CD4-positive, alpha-beta T cell treated with Interleukin-17A for 4 hours (primary cell): ENCODE measurements at places on chromosomes 3 and 15.

DNA sequence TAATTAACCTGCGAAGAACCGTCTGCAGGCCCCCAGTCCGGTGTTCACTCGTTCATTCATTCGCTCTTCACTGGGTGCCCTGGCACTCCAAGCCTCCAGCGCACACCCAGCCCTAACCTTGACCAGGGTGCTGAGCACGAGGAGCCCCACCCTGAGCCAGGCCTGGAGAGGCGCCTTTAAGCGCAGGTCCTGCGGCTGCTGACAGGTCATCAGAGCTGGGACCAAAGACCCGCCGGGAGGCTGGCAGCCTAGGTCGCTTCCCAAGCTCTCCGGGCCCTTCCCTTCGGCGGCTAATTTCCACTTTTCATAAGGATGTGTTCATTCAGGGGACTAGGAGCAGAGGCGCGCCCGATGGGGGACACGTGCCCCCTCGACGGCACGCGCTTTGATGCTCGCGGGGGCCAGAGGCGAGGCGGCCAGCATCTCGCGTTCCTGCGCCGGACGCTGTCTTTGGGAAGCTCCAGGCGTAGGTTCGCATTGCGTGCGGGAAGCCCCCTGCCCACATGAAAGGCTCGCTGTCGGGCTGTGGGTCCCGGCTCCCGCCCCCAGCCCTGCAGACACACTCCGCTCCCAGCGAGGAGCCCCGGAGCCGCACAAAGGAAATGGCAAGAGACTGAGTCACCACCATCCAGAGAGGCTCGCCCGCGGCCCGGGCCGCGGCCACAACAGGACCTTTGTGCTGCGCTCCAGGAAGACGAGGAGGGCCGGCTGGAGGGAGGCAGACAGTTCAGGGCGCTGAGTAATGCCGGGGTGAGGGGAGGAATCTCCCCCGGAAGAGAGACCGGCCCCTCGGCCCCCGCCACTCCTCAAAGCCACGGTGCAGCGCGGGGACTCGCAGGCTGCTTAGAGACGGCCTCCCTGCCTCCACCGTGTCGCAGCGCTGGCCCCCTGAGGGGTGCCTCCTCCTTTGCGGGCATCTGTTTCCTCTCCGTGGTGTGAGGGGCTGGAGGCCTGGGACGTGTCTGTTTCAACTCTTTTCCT lies 266.4 kb upstream of the HES1 start:
- DNase-seq, result no peak

GRCh38 chr15:98668566-98669308 lies 20.4 kb downstream of the IGF1R start:
- peak; percentile 65 for DNase-seq

DNA sequence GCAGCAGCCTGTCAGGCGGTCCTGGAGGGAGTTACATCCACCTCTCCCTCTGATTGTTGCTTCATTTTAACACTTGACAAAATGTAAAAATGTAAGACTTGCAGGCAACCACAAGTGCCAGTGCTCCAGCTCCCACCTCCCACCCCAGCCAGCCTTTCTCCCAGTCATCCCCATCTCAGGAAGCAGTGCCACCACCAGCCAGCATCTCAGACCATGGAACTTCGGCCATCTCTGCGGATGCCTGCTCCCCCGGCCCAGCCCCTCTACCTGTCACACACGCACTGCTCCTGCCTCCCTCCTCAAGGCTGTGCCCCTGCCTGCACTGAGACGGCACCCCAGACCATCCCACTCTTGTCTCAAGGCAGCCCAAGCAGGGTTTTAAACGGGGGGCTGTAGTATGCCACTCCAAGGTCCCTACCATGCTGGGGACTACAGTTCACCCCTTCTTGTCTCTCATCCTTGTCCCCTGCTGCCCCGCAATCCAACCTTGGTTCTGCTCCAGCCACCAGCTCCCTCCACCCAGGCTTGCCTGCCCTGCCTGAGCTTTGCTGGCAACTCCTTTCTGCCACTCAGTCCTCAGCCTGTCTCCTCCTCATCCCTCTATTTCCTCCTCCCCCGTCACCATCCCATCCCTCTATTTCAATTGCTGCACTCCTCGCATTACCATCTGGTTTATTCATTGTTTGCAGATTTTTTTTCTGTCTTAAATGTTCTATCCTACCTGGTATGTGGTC lies 85.8 kb downstream of the SNRK start:
- DNase-seq, result no peak

DNA sequence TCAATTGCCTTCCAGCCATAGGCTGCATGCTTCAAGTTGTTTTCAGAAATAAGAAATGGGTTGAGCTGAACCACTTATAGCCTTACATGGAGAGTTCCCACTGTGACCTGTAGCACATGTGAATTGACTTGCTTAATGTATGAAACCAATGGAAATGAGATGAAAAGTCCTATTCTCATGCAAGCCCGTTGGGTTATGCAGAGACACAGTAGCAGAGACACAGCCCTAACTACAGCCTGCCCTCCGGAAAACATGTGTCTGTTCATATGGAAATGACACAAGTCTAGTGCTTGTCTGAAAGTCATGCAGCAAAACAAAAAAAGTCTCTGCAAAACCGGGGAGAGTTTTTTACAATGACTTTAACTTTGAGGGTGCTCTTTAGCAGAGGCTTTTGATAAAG lies 14.5 kb downstream of the HIGD2B start:
- DNase-seq, result no peak

DNA sequence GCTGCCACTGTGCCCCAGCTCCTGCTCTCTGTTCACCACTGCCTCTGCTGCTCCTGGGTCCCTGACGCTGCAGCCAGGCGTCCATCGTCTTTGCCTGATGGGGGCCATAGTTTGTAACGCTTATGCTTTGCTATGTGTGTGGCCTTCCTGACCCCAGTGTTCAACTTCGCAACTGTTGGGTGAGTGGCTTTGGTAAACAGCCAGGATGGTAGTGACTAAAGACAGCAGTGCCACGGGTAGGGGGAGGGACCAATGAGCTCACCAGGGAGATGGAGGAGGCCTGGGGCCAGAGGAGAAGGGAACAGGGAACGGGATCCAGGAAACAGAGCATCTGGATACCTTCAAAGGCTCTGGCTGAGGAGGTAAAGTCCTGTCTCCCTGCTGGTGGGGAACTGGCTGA lies 75.9 kb upstream of the ALDH1L1 start:
- no peak for DNase-seq

DNA sequence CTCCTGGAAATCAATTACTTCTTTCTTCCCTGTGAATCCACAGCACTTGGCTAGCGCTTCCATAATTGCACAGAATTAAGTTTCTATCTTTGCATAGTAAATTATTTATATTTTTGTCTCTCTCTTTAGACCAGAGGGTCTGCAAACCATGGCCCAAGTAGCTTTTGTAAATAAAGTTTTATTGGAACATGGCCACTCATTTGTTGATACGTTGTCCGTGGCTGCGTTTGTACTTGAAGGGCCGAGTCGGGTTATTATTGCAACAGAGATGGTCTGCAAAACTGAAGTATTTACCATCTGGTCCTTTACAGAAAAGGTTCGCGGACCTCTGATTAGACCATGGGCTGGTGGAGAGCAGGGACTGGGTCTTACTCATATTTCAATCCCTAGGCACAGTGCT lies 102.5 kb downstream of the RPLP1 start:
- no peak for DNase-seq

GRCh38 chr15:58420579-58421043 lies 11.2 kb upstream of the LIPC start:
- DNase-seq, result no peak

DNA sequence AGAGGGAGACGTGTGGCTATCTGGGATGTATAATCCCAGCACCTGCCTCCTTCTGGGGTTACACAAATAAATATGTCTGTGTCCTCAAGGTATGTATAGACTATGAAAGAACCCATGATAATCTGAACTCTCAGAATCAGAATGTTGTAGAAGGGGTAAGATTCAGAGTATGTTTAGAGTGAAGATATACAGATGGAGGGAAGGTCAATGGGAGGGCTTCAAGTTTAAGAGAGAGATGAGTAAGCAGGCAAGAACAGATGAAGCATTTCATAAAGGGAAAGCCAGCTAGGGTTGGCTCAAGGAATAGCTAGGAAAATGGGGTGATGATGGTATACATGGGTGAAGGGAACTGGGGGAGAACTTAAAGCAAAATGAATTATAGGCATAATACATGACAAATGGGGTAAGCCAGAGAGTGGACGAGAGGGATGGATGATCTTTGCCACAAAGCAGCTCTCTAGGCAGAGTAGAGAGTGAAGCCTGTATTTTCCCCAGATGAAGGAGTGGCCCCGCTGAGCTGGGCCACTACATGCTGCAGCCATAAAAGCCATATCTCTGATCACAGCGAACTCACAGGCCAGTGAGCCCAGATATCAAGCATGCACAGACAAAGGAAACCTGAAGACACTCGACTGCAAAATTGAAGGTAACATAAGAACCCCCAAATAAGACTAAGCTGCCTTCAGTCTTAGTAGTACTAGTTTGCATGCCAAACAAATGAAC lies 15.9 kb upstream of the ZBTB38 start:
- DNase-seq, result no peak

- no peak for DNase-seq
These were observed 47.6 kb upstream of the POMGNT2 start for GRCh38 chr3:43153216-43154083.

DNA sequence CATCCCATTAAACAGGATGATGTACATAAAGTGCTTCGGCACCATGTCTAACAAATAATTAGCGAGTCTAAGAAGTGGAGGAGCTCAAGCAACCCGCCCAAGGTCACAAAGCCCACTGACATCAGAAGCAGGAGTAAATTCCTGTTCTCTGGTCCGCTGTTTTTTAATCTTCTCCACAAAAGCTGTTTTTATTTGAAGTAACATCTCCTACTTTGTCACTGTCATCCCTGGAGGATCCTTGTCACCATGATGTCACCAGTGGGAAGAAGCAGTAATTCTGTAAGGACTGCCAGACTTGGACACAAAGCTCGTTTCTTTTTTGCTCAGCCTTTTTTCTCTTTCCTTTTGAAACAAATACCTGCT lies 216.2 kb downstream of the STT3B start:
- no peak for DNase-seq

- no peak for DNase-seq
These were observed 198.3 kb downstream of the ADAMTS9 start for GRCh38 chr3:64489361-64490044.

- no peak for DNase-seq
These were observed 426.7 kb downstream of the SOX2 start for GRCh38 chr3:182138393-182138792.
